ENCODE measurements at places on chromosomes 7 and 10. TPM values are rescaled to one million over a fixed set of nuclear protein-coding genes. Genes with fewer than 3 reads are reported as not detected.

The FOXP2 gene
- total RNA-seq, result 8.0 TPM

The CTTNBP2 gene
- 7.8 TPM for total RNA-seq

The TEX47 gene
- not detected for total RNA-seq

The TAS2R5 gene
- 3.0 TPM for total RNA-seq

DNA sequence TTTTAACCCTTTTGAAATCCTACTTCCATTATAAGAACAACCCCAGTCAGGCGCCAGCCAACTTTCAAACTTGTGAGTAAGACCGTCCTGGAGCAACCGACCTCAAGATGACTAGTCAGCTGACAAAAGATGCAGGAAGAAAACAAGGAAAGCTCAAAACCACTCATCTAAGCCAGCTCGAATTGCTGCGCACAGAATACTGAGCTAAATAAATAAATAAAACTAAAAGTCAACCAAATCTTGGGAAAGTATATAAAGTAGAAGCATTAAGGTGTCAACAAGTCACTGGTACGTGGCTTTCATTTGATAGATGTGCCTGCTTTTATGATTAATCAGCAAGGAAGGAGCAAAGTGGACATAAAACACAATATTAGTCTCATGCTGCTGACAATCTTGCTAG, 1269.8 kb downstream of the XPNPEP1 start:
- no peak for DNase-seq

GRCh38 chr7:90965211-90965610, 299.0 kb upstream of the FZD1 start:
- no peak for DNase-seq

DNA sequence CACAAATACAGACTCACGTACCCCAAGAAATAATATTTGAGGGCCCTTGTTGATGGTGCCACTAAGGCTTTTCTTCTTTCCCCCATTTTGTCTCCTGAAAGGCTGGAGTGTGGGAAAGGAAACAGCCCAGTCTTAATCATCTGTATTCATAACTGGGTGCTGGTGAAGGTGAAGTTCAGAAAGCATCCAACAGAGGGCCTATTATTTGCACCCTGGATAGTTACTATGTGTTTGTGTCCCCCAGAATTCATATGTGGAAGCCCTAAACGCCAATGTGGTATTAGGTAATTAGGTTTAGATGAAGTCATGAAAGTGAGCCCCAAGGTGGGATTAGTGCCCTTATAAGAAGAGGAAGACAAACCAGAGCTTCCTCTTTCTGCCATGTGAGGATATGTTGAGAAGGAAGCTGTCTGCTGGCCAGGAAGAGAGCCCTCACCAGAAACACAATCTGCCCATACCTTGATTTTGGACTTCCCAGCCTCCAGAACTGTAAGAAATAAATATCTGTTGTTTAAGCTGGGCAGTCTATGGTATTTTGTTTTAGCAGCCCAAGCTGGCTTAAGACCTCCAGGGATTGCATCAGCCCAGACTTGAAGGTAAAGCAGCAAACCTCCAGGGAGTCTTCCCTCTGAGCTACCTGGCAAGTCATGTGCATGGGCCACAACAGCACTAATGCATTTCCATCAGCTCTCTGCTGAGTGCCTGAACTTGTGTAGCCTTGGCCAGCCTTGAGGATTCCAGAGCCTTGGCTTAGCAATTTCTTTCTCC, 90.0 kb upstream of the ADRB1 start:
- no peak for DNase-seq
